Ascending aorta (tissue), 2 donors: ENCODE measurements at places on chromosomes 1 and 21. TPM values are rescaled to one million over a fixed set of nuclear protein-coding genes. Genes with fewer than 3 reads are reported as not detected.

Gene DNASE2B
- total RNA-seq: not detected

Gene ELF3
- total RNA-seq: 0.96 TPM

DNA sequence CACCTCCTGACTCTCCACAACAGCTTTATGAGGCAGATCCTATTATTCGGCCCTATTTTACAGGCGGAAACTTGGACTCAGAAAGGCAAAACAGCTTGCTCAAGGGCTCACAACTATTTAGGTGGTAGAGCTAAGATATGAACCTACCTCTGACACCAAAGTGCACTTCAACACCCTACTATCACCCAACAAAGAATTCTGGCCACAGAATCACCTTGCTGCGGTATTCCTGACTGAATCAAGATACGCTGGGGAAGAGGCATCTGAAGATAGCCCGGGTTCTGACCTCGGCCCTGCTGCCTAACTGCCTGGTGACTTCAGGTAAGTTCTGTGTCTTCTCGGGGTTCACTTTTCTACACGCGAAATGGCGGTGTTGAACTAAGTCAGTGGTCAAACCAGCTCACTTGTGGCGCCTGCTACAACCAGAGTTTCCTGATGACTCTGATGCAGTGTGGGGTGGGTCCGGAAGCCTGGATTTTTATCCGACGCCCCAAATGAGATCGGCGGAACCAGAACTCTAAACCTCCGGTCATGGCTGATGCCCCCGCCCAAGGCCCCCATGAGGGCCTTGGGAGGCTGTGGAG, 608 bp downstream of the PEF1 start:
- H3K27me3 ChIP-seq: no peaks in the 10 kb centered on the region
- no peaks in the 10 kb centered on the region for H3K36me3 ChIP-seq
- peak overlapping the region; percentile 78 for H3K4me3 ChIP-seq

DNA sequence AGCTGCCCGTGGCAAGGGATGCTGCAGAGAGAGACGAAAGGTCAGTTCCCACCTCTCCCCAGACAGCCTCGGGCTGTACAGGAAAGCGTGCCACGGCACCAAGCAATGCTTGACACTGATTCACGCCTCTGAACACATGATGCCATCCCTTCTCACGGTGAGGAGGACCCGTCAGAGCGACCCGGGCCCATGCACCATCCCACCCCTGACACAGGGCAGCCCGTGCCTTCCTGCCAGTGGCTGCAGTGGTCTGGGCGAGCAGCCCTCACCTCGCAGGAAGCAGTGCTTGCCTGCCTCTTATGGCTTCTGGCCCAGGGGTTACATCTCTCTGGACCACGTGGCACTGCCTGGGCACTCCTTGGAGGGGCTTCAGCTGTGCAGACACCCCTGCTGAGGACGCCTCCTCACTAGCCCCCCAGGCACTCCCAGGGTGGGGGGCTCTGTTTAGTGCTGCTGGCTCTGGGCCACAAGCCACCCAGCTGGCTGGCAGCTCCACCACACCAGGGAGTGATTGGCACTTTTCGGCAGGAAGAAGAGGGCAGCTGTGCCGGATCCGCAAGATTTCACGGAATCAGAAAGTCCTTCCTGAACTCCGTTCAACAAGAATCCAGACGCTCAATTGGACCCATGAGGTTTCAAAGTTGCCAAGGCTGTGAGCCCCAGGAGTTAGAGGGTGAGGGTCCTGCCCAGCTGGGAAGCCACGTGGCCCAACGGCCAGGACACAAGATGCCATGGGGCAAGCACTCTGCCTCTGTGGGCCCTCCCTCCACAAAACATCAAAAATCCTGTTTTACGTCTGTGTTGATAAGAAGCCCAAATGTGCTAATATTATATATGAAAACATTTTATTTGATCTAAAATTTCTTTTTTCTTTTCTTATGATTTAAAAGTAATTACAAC, 34.8 kb upstream of the SLC19A1 start:
- H3K4me3 ChIP-seq: no peak overlapping the region
- no peak overlapping the region for H3K27ac ChIP-seq
- no peaks in the 10 kb centered on the region for H3K36me3 ChIP-seq
- no peaks in the 10 kb centered on the region for H3K4me1 ChIP-seq
- no peaks in the 10 kb centered on the region for H3K27me3 ChIP-seq

Gene DHX9
- total RNA-seq: 52.8 TPM

- H3K4me1 ChIP-seq: no peaks in the 10 kb centered on the region
- no peak overlapping the region for H3K4me3 ChIP-seq
- H3K36me3 ChIP-seq: no peaks in the 10 kb centered on the region
Measured at GRCh38 chr1:26352338-26352679, 1.6 kb downstream of the CRYBG2 start.

Gene TTC39A
- not detected for total RNA-seq

Gene BEND5
- 3.4 TPM for total RNA-seq

Gene ANGPTL3
- total RNA-seq: not detected

DNA sequence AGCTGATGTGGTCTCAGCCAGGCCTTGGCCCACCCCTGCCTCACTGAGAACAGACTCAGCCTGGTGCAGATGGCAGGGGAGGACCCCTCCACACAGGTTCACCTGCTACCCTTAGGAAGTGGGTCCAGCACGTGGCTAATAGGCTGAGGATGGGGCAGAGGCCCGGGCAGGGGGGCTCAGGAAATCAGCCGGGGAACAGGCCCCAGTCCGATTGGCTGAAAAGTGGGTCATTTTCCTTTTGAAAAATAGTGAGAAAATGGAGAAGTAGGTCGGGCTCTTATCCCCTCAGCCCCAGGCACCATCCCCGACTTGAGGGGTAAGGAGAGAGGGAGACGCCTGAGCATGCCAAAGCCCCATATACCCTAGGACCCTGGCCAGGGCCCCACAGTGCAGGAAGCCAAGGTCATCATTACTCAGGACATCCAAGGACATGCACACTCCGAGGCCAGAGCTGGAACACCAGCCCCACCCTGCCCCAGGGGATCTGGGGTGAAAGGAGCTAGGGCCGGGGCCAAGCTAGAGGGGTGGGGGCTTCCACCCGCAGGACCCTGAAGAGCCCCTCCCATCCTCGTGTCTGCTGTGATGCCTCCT, 11.0 kb downstream of the DLGAP3 start:
- no peak for DNase-seq
- H3K36me3 ChIP-seq: no peaks in the 10 kb centered on the region
- H3K27me3 ChIP-seq: no peaks in the 10 kb centered on the region
- no peak overlapping the region for H3K27ac ChIP-seq
- no peak overlapping the region for H3K4me3 ChIP-seq
- no peaks in the 10 kb centered on the region for H3K4me1 ChIP-seq

Gene SPRR5
- total RNA-seq: not detected

- H3K27me3 ChIP-seq: no peaks in the 10 kb centered on the region
- DNase-seq: no peak
- no peaks in the 10 kb centered on the region for H3K4me1 ChIP-seq
- H3K4me3 ChIP-seq: no peak overlapping the region
- peaks cover 6% of the 10 kb centered on the region for H3K36me3 ChIP-seq
- no peak overlapping the region for H3K27ac ChIP-seq
Measured at GRCh38 chr1:93302078-93302477, 43.6 kb upstream of the DR1 start.

Gene SLC30A10
- total RNA-seq: not detected

Gene VHLL
- total RNA-seq: not detected

- no peak overlapping the region for H3K27ac ChIP-seq
- no peaks in the 10 kb centered on the region for H3K4me1 ChIP-seq
- H3K4me3 ChIP-seq: no peak overlapping the region
- no peak for DNase-seq
- H3K27me3 ChIP-seq: no peaks in the 10 kb centered on the region
- H3K36me3 ChIP-seq: no peaks in the 10 kb centered on the region
Measured at GRCh38 chr1:229148743-229149142, 122.2 kb upstream of the RAB4A start.

DNA sequence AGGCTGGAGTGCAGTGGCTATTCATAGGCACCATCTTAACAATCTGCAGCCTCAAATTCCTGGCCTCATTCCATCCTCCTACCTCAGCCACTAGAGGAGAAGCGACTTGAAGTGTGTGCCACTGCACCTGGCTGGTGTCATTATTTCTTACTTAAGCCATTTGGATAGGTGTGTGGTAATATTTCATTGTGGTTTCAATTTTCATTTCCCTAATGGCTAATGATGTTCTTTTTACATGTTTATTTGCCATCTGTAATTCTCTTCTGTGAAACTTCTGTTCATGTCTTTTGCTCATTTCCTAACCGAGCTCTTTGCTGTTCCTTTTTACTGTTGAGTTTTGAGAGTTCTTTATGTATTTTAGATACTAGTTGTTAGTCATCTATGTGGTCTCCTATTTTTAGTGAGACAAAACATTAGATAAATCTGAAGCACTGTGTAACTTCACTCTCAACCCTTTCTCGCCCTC, 66.8 kb downstream of the SLC27A3 start:
- H3K4me1 ChIP-seq: peaks cover 8% of the 10 kb centered on the region
- no peak for DNase-seq
- no peak overlapping the region for H3K4me3 ChIP-seq
- H3K27me3 ChIP-seq: no peaks in the 10 kb centered on the region
- H3K27ac ChIP-seq: peak overlapping the region; percentile 37
- no peaks in the 10 kb centered on the region for H3K36me3 ChIP-seq

DNA sequence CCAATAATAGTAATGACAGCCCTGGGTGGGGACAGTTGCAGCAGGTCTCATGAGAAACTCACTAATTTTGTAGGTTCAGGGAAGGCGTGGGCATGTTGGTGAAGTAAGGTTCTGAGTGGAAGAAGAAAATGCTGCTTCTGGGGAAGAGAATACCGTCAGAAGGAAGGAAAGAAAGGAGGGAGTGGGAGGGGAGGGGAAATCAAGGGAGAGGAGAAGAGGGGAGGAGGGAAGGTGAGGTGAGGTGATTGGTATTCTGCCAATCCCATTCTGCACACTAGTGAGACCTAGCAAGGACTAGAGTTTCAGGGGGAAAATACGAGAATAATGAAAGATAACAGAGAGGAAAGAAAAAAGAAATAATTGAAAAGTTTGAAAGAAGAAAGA, 32.4 kb upstream of the MGST3 start:
- H3K27ac ChIP-seq: peak overlapping the region; percentile 80
- H3K4me1 ChIP-seq: peaks cover 6% of the 10 kb centered on the region
- no peak for DNase-seq
- no peaks in the 10 kb centered on the region for H3K36me3 ChIP-seq
- no peaks in the 10 kb centered on the region for H3K27me3 ChIP-seq
- peak overlapping the region; percentile 46 for H3K4me3 ChIP-seq

DNA sequence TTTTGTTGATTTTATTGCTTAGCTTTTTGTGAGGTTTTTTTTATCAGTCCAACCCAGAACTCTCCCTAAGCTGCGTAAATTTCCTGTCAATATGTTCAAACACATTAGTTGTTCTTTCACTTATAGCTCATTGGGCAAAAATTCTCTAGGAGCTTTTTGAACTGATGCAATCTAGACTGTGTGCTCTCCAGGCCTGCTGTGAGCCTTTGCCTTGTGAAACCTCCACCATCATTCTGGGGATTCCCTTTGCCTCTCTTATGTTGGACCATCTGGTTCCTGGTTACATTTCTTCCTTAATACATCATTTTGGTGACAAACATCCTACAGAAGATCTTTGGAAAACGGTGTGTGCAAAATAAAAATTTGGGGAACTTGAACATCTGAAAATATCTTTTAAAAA, 247.2 kb downstream of the LRRC7 start:
- no peaks in the 10 kb centered on the region for H3K27me3 ChIP-seq
- no peaks in the 10 kb centered on the region for H3K36me3 ChIP-seq
- H3K4me1 ChIP-seq: no peaks in the 10 kb centered on the region
- H3K4me3 ChIP-seq: no peak overlapping the region

GRCh38 chr1:164660412-164660772, 101.4 kb downstream of the PBX1 start:
- no peak overlapping the region for H3K27ac ChIP-seq
- H3K27me3 ChIP-seq: no peaks in the 10 kb centered on the region
- no peak overlapping the region for H3K4me3 ChIP-seq
- peaks cover 6% of the 10 kb centered on the region for H3K4me1 ChIP-seq
- no peak for DNase-seq
- no peaks in the 10 kb centered on the region for H3K36me3 ChIP-seq

Gene NGF
- total RNA-seq: 2.1 TPM

Gene NECTIN4
- total RNA-seq: not detected

DNA sequence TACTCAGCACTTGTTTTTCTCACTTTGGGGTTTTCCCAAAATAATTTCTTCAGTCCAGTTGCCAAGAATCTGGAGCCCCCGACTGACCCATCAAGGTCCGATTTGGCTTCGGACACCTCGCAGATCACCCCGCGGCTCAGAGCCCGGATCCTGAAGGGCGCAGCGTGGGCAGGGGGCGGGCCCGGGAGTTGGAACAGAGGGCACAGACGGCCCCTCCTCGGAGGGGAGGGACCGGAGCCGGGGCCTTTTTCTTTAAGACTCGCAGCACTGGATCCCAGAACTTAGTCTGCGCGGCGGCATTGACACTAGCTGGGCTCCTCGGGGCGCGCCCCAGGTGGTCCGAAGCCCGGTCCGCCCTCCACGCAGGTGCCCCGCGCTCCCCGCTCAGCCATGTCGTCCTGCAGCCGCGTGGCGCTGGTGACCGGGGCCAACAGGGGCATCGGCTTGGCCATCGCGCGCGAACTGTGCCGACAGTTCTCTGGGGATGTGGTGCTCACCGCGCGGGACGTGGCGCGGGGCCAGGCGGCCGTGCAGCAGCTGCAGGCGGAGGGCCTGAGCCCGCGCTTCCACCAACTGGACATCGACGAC, at the start of gene CBR3:
Gene CBR3 (plus strand): TSS at position 277 of the 588 bp plus-strand sequence. CDS start 114 bp downstream, at position 391.
- peak; percentile 86 for DNase-seq
- no peaks in the 10 kb centered on the region for H3K36me3 ChIP-seq
- H3K4me3 ChIP-seq: peak within 1 kb of the TSS; percentile 79
- peaks cover 11% of the 10 kb centered on the region for H3K4me1 ChIP-seq
- peak within 1 kb of the TSS; percentile 89 for H3K27ac ChIP-seq

DNA sequence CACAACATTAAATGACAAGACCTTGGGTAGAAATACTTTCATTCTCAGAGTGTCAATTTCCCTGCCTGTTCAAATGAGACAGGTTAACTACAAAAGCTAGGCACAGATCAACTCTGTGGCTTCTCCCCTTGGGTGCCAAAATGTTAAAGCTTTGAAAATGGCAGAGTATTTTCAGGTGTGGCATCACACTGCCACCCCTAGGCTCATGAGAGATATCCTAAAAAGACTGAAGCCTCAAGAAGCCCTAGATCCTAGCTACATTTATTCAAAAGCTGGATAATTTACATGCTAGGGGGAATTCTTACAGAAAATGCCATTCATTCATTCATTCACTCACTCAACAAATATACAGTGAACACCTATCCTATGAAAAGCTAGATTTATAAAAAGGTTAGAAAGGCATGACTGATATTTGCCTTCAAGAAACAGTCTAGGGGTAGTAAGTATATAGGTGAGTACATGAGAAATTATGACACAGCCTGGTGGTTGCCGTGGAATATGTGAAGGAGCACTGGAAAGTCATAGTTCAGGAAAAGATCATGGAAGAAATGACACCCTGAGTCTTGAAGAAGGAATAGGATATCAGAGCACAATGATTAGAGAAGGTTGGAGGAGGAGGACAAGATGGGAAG, 15.9 kb upstream of the RAB4A start:
- H3K4me3 ChIP-seq: no peak overlapping the region
- H3K36me3 ChIP-seq: no peaks in the 10 kb centered on the region
- no peaks in the 10 kb centered on the region for H3K27me3 ChIP-seq

GRCh38 chr21:16078382-16078781, 348.6 kb downstream of the USP25 start:
- H3K4me3 ChIP-seq: no peak overlapping the region
- no peaks in the 10 kb centered on the region for H3K27me3 ChIP-seq
- no peaks in the 10 kb centered on the region for H3K4me1 ChIP-seq
- no peak overlapping the region for H3K27ac ChIP-seq

- H3K4me3 ChIP-seq: peak overlapping the region; percentile 70
- no peak for DNase-seq
- no peaks in the 10 kb centered on the region for H3K27me3 ChIP-seq
Measured at GRCh38 chr1:156675210-156676113, 1.7 kb downstream of the NES start.
